ENCODE measurements at places on chromosomes 12 and 14. TPM values are rescaled to one million over a fixed set of nuclear protein-coding genes. Genes with fewer than 3 reads are reported as not detected.
A peak's percentile ranks its signal among the peaks of the same experiment; 100 is the strongest.

DNA sequence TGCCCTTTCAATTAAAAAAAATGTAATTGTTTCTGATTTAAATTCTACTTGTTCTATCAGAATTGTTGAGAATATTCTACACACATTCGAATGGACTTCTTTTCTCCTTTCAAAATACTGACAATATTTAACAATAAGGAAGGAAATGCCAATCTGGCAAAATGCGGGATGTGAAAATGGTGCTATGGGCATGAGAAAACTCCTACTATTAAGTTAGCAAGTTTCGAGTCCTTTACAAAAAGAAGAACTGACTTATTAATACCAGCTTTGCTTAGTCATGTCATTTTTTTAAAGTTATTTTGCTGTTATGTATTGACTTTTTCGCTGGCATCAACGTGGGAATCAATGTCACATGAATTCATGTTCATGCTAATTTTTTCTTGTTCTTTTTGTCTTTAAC, 31.7 kb upstream of the ARL1 start:
- DNase-seq: no peak

GRCh38 chr12:46401662-46402061, 29.1 kb upstream of the SLC38A2 start:
- no peak for DNase-seq

- DNase-seq: no peak
Observed at GRCh38 chr14:89320381-89321000, 96.5 kb downstream of the FOXN3 start.

DNA sequence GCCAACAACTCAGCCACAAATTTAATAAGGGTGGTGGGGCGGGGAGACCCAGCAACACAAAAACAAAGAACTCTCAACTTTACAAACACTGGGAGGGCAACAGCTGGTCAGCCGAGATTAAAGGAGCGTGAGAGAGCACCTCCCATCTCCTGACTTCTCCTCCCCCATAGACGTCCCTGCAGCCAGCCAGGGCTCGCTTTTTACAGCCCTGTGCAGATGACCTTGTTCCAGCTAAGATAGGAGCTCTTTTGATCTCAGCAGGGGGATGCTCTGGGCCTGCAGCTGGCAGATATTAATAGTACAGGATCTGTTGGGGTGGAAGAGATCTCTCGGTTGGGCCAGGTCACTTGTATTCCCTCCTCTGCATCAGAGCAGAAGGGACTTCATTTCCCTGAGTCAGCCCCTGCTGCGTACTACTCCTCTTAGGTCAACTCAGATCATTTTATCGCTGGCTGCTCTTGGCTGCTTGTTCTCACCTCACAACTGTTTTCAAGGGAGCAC, 475.8 kb downstream of the RAD51B start:
- no peak for DNase-seq

Gene GPR84
- total RNA-seq: 0.16 TPM

DNA sequence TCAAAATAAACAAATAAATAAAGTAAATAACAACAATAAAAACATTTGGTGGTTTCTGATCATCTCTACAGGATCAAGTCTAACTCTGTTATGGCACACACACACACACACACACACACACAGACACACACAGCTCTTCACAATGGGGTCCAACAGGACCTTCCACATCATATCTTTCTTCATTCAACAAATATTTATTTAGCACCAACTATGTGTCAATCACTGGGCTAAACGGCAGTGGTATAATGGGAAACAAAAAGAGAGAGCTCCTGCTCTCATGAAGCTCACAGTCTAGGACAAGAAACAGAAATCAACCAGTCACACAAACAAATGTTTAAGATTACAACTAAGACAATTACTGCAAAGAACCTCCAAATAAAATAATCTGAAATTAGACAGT, 9.3 kb downstream of the PPP1R13B start:
- no peak for DNase-seq

Gene POTEG
- not detected for total RNA-seq

- DNase-seq: peak; percentile 83
Observed at GRCh38 chr12:109727039-109727723, 13.6 kb downstream of the FAM222A start.

Gene TAS2R50
- total RNA-seq: 12.6 TPM

GRCh38 chr12:119181202-119181601, 2.5 kb downstream of the HSPB8 start:
- no peak for DNase-seq

Gene KCNH5
- total RNA-seq: 23.9 TPM

Gene AQP5
- total RNA-seq: 0.62 TPM

GRCh38 chr14:90349739-90350138, 18.0 kb upstream of the NRDE2 start:
- no peak for DNase-seq

GRCh38 chr12:127162902-127163301, 1104.1 kb upstream of the TMEM132C start:
- no peak for DNase-seq

- DNase-seq: no peak
Observed at GRCh38 chr12:92927436-92928281, 1.4 kb downstream of the EEA1 start.

Gene TMEM30B
- 0.16 TPM for total RNA-seq

DNA sequence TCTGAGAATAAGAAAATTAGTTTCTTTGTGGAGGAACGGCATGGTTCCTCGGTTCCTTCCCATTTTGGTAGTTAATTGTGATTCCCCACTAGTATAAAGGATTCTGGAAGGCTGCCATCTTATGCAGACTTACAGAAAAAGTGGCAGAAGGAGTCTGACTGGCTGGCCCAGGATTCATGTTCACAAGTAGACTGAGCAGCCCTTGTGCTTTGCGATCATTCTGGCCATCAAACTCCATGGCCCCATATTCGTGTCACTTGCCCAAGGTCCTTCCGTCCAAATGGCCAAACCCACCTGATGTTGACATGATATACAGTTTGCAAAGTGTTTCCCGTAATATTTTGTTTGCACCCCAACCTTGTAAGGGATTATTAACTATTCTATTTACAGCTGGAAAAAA, 297.2 kb upstream of the AMIGO2 start:
- DNase-seq: no peak

DNA sequence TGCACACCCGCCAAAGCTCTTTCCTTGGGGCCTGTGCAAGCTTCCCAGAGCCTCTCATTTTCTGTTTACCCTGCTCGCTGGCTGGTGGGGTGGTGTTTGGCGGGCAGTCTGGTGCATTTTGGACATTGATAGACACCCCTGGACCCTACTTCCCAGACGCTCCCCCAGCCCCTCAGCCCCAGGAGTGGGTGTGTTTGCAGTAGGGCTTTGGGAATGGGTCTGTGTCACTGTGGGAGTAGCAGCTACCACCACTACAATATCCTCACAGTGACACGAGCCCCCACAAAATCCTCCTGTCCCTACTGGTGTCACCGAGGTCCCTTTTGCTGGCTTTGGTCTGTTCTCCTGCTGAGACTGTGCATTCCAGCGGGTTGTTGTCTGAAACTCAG, 371.3 kb downstream of the TMEM121 start:
- no peak for DNase-seq

GRCh38 chr14:76324133-76324532, 51.8 kb upstream of the ESRRB start:
- no peak for DNase-seq

GRCh38 chr14:99995700-99996356, 69.4 kb upstream of the EVL start:
- DNase-seq: no peak

DNA sequence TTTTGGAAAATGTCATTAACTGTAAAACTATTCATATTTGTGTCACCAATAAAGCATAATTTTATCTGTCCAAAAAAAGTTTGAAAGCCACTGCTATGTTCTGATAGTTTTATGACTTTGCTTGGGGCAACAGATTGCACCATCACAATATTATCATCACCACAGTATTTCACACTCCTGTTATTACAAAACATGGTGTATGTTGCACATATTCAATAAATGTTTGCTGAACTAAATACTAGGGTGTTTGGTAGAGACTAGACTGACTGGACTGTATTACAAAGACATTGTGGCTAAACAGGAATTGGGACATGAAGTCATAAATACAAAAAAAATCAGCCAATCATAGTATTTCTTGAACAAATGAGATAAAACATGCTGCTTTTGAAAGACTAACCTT, 55.1 kb downstream of the PAWR start:
- DNase-seq: no peak

GRCh38 chr12:120118321-120119061, 1.9 kb upstream of the RAB35 start:
- DNase-seq: no peak

Gene CCDC197
- not detected for total RNA-seq

GRCh38 chr14:68506021-68506644, 286.7 kb downstream of the ZFP36L1 start:
- DNase-seq: no peak

GRCh38 chr12:95962222-95962621, 19.1 kb downstream of the AMDHD1 start:
- DNase-seq: no peak

Gene SYNDIG1L
- 1.1 TPM for total RNA-seq

- DNase-seq: no peak
Observed at GRCh38 chr12:10722502-10722904, 620 bp downstream of the YBX3 start.

DNA sequence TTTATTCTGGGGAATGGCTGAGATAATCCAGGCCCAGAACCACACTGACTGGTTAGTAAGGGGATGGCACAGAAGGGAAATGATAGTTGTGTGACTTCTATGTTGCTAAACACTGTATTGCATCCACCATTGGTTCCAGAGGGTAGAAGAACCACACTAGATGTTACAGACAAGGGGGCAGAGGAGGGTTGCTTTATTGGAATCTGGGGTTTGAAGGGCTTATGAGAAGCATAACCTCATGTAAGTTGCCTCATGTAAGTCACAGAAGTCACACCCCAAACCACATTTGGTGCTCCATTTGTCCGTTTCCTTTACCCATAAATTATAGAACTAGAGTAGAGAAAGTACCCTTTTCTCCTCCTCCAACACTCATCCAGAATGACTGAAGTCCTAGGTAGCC, 5.5 kb upstream of the PSMA6 start:
- DNase-seq: no peak

Gene C3AR1
- 3.1 TPM for total RNA-seq

Gene DEPDC4
- total RNA-seq: 1.2 TPM

DNA sequence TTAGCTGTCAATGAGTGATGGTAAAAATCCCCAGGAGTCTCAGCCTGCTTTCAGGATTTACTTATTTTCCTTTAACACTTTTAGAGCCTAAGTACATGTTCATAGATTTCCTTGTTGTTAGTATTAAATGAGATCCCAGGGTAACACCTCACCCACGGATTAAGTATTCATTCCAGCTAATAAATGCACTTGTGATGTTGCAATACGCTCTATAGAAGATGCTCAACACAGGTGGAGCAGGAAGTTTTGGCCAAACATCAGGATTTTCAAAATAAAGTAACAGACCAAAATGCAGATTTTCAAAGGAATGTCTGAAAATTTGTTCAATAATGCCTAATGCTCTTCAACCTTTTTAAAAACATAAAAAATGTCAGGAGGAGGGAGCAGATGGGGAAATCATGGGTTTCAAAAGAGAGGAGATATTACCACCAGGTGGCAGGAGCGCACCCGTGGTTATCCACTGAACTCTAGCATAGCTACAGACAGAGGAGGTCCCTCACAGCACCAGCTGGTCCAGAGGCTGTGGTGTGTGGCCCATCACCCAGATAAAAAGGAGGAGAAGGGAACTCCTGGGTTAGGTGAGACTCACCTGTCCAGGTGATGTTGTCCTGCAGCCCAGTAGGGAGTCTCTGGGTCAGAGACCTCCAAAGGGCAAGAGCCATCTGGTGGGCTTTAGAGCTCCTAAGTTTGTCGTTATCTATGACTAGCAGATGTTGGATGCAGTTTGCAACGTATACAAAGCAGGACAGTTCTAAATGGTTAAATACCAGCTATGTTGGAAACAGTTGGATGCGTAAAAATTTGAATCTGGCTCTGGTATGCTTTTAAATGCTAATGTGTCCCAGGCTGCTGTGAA, 1158.4 kb upstream of the TMEM132C start:
- no peak for DNase-seq

DNA sequence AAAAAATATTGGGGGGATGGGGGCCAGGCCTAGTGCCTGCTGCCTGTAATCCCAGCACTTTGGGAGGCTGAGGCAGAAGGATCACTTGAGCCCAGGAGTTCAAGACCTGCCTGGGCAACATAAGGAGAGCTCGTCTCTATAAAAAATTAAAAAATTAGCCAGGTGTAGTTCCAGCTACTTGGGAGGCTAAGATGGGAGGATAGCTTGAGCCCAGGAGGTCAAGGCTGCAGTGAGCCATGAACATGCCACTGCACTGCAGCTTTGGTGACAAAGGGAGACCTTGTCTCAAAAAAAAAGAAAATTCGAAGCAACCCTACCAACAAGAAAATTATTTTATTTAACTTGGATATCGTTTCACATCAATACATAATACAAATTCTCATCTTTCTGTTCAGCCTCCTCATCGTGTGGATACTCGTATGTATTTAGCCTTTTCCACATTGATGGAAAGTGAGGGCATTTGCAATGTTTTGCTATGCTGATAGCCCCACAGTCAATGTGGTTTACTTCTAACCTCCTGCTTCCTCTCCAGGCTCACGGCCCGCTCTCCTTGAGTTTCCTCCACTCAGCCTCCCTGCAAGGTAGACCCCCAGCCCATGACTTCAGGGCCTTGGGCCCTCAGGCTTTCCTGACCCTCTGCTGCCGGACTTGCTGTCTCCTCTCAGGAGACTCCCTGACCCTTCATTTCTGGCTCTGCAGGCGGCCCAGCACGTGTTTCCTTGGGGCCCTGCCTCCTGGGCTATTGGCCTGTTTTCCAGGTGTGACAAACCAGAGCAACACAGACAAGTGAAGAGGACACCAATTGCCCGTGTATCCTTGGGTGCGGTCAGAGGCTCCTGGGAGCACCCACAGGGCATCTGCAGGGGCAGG, 54.8 kb downstream of the NFKBIA start:
- no peak for DNase-seq

- DNase-seq: no peak
Observed at GRCh38 chr12:124721501-124722162, 142.0 kb downstream of the SCARB1 start.

Gene GPX2
- total RNA-seq: not detected

DNA sequence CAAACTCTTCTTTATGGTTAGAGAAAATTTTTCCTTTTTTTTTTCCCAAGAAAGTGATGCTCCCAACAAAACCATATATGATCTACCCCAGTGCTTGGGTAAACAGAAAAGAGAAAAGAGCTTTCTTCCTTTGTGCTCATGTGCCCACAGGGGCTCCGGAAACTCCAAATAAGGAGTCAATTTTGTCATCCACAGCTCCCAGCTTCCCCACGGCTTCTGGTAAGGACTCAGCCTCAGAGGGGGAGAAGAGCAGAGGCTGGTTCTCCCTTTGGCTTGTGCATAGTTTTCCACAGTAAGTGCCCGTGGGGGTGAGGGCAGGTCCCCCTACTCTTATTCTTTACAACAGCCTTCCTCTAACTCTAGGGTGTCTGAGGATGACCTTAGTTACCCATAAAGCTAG, 13.3 kb upstream of the RGS6 start:
- no peak for DNase-seq

GRCh38 chr14:72736308-72736707, 157.6 kb downstream of the DPF3 start:
- DNase-seq: no peak

- no peak for DNase-seq
Observed at GRCh38 chr12:68981516-68981915, 48.5 kb upstream of the CPM start.

Gene CRADD
- total RNA-seq: 10.3 TPM
